ENCODE measurements at places on chromosomes 6 and 20.

DNA sequence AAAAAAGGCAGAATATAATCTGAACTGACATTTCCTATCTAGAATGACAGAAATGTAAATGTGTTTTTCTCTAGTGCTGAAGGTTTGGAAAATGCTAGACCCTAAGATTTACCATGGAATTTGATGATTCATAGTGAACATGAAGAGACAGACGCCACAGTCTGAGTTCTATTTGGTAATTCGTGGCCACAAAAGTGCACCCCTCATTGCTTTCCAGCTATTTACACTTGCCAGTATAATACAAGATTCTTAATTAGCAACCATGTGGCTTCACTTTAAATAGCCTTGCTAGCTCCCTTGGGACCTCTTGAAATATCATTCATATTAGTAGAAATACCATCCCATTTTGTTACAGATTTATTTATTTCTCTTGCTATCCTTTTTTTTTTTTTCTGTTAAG is 636.8 kb downstream of the PRKN start:
- no peak for DNase-seq

GRCh38 chr6:193773-194310 is 98.4 kb upstream of the DUSP22 start:
- DNase-seq: no peak

GRCh38 chr6:43113431-43114260 is 37.5 kb downstream of the PTK7 start:
- no peak for DNase-seq

DNA sequence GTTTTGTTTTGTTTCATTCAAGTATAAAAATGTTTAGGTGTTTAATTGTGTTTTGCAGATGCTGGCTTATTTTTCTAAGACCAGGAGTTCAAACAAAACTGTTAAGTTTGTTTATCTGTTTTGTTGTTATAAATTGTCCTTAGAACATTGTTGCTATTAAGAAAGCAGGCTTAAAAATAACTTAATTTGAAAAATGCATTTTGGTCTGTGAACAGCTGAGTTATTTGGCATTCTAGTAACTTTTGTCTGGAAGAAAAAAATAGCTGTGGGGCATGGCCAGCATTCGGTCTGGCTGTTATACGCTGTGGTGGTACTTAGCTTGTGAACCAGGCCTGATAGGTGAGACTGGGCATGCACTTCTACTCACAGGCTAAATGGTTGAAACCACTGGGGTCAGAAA is 37.8 kb downstream of the SLX4IP start:
- no peak for DNase-seq

DNA sequence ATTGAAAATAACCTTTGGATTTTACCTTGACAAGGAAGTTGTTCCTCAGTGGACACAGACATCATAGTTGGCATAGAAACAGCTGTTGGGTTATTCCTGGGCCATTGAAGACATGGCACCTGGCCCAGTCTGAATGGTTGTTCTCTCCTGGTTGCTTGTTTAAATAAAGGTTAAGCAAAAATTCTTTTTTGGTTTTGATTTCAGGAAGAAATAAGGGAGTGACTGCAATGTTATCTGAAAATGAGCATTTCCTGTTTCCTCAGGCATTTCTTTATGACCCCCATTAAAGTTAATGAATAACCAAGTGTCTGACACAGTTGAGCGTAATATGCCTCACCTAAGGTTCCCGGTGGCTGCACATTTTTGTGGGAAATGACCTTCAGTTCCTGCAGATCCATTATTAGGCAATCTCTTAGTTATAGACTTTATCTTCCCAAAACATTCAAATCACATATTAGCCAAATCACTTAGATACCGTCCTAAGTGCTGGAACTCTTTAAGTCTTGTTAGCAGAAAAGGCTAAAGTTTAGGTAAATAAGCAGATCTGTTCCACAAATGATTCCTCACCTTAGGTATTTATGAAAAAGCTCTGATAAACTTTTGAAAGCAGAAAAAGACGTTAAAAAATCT is 648.7 kb upstream of the FLRT3 start:
- DNase-seq: no peak

DNA sequence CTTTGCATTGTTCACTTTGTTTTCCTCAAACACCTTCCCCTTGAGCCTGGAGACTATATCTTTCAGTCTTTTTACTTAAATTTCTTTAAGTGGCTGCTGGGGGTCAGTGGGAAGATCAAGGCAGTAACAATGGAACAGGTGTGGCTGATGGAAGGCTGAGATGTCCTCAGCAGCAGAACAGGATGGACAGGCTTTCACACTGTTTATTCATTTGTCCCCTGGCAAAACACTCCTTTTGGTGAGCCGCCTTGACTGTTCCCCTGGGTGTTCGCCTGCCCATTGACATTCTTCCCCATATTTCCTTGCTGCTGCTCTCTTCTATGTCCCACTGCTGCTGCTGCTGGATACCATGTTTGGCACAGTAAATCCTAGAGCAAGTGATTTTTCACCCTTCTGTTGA is 38.1 kb downstream of the RNF144B start:
- no peak for DNase-seq

DNA sequence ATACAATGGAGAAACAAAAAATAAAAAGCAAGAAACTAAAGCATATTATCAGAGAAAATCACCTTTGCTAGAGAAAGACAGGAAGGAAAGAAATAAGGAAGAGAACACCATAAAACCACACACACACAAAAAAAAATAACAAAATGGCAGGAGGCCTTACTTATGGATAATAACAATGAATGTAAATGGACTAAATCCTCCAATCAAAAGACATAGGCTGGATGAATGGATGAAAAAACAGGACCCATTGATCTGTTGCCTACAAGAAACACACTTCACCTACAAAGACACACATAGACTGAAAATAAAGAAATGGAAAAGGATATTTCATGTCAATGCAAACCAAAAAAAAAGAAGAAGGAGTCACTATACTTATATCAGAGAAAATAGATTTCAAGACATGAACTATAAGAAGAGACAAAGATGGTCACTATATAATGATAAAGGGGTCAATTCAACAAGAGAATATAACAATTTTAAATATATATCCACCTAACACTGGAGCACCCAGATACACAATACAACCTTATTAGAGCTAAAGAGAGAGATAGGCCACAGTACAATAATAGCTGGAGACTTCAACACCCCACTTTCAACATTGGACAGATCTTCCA is 693.6 kb downstream of the HACE1 start:
- DNase-seq: no peak

GRCh38 chr6:167537816-167538215 is 212.9 kb downstream of the TTLL2 start:
- DNase-seq: no peak
